ENCODE measurements at places on chromosomes 2 and 18.

GRCh38 chr2:238465487-238466242 is 38.9 kb downstream of the ASB1 start:
- DNase-seq = no peak

DNA sequence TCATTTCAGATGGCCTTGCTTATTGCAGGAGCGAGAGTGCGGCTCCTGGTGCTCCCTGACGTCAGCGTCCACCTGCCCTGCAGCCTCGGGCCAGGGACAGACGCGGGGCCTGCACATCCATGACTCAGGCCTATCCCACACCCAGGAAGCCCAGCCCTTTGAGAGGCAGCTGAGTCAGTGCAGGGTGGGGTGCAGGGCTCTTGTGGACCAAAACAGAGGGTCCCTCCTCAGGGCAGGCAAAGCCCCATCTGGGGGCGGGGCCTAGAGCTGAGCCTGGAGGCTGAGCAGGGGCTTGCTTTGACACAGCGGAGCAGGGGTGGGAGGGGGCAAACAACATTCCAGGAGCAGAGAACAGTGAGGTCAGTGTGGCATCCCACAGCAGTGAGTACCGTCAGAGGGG is 7.7 kb upstream of the ARHGEF4 start:
- DNase-seq = no peak

GRCh38 chr18:12420821-12421421 is 13.2 kb downstream of the PRELID3A start:
- DNase-seq = no peak

DNA sequence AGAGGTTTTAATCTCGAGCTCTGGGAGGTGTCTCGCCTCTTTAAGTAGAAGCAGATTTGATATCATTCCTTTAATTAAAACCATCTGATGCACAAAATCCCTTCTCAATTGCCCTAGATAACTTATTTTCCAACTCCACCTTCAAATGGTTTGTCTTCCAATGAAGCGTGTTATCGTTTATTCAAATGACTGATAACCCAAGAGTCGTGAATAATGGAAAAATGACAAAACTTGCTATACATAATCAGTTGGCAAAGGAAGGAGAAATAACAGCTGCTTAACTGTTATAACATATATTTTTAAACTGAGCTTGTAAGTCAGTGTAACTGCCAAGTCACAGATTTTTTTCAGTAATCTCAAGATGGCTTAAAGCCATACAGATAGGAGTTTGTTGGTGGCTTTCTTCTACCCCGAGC is 144.6 kb downstream of the QPCT start:
- no peak for DNase-seq

- no peak for DNase-seq
These were observed 290.0 kb downstream of the CYP26B1 start for GRCh38 chr2:71857636-71858035.

DNA sequence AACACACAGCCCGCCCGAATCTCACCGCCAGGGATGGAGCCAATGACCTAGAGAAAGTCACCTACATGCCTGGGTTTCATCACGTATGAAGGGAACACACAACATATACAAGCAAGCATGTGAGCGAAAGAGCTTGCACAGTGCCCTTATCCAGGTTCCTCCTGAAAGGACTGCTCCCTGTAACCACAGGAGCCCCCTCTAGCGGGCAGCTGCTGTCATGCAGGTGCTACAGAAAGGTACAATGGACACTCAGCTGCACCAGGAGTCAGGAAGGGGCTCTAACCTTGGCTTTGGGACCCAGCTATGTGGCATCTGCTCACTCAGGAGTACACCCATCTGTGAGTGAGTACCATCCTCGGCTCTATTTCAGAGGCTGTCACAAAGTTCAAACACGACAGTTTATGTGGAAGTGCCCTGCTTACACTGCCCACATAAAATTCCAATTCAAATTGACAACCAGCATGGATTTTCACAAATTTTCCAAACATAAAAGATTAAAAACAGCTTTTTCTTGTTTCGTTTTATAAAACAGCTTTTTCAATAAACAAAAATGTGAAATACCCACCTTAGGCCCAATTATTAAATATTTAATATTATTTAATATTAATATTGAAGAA is 3.5 kb downstream of the NDUFA10 start:
- peak; percentile 28 for DNase-seq

DNA sequence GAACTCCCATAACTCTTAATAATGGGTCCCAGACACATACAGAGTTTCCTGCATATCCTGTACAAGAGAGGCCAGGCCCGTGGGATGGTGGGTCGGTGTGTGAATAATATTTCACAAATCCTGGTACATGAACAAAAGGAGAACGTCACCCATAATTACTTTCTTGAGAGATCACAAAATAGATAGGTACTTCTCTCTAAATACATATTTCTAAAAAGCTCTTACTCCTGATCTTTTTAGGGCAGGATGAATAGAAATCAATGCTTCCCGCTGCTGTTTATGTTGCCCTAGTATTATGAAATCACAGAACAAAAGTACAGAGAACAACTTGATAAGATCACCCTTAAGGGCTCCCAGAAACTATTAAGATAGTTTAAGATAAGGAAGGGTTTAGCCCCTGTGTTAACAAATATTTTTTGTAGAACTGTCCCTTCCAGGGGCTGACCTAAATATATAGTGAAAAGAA is 5.4 kb downstream of the IRS1 start:
- no peak for DNase-seq

DNA sequence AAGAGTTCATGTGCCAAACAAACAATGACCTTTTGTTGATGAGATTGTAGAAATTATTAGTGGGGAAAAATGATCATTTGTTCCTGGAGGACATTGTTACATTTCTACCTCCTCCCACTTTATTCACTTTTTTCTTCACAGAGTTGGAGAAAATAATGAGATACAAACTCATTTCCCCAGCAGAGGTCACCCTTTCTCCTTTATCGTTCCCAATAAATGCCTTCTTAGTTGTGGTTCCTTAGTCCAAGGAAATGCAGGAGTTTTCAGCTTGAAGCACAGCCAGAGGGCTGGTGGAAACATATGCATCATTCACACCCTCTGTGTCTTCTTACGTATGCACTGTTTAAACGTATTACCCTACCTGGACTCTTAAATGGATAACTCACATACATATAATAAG is 108.8 kb downstream of the SLC4A3 start:
- DNase-seq = no peak

- DNase-seq = no peak
These were observed 164.5 kb downstream of the PMAIP1 start for GRCh38 chr18:60064271-60064670.

- no peak for DNase-seq
These were observed 102.2 kb upstream of the FZD5 start for GRCh38 chr2:207871911-207872310.

DNA sequence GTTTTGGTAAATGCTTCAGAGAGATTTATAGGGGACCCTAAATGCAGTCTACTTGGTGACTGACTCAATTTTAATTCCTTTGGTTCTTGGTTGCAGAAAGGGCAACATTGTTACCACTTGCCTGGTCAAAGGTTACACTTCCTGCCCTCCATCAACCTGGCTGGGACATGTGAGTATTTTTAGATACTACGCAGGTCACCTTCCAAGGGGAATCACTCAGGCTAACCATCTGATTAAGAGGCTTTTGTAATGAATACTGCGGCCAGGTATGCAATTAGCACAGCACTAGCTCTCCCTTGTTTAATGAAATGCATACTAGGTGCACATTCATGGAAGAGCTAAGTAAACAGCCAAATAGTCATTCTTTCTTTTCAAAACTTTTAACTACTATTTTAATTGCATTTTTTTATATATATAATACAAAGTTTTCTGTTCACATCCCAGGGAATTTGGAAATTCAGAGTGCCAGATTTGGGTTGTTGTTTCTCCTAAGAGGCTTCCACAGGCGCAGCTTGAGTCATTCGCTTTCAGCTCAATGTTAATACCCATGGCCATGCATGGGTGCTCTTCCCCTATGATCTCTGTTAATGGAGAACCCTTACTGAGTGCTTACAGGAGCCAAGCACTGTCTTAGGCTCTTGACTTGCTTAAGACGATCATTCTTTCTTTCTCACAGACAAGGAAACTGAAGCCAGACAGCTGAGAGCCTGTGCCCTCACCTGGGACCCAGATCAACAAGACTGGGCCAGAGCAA is 152.2 kb downstream of the MTX2 start:
- DNase-seq = no peak

- DNase-seq = no peak
These were observed 198.0 kb upstream of the NCKAP5 start for GRCh38 chr2:133766164-133766832.

- DNase-seq = no peak
These were observed 10.7 kb downstream of the C2orf80 start for GRCh38 chr2:208179028-208179609.

DNA sequence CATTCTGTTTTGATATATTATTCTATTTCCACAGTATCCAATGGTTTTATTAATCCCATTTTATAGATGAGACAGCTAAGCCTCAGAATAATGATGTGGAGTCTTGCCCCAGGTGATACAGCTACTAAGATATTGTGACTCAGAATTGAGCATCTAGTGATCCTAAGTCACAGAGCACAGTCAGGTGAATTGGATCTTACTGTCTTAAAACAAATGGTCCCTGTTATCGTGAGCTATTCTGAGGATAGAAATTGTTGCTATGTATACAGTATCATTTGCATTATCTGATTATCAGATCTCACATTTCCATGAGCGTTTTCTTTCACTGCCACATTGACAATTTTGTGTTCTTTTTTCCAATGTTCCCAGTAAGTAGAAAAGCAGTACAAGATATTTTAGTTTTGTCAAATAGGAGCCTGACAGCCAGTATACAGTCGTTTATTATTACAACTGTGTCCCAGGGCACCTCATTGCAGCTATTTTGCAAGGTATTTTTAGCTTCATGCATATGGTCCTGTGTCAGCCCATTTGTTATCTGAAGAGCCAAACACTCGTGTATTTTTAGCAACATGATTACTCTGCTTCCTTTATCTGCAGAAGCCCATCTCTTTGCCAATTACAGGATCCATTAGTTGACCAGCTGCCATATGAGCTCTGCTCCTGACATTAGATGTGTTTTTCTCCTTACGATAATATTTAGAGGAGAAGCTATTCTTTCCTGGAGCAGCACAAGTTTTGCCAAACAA is 25.1 kb upstream of the SGPP2 start:
- DNase-seq = no peak

GRCh38 chr2:218719457-218719856 is 8.8 kb downstream of the TTLL4 start:
- no peak for DNase-seq

DNA sequence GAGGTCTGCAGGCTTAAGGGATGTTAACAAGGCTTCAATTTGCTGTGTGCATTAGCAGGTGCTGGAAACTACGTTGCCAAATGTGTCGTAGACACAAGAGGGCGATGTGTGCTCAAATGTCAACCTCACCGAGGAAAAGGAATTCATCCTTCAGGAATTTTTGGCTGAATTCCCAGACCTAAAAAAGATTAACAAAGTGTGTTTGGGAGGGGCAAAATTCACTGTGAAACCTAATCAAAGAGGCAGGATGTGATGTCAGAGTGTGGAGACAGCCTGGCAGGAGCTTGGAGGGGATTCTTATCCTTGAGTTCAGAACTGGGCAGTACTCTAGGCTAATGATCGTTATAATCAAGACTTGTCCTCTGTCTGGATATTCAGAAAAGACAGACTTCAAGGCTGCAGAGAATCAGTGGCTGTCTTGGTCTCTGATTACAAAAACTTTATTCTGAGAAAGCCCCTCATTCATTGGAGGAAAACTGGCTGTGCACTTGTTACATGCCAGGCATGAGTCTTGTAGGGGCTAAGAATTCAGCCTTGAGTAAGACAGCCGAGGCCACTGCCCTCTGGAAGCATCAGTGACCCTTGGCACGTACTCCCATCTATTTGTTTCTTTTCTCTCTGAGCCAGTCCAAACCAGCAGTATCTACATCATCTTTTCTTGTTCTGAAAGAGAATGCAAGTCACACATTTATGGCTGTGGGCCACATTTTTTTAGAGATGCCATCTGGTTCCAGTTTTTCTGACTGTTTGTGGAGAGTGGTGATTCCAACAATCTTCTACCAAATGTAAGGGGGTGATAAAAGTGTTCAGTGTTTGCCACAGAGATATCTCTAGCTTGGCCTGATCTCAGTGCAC is 18.7 kb upstream of the SCYGR1 start:
- no peak for DNase-seq

DNA sequence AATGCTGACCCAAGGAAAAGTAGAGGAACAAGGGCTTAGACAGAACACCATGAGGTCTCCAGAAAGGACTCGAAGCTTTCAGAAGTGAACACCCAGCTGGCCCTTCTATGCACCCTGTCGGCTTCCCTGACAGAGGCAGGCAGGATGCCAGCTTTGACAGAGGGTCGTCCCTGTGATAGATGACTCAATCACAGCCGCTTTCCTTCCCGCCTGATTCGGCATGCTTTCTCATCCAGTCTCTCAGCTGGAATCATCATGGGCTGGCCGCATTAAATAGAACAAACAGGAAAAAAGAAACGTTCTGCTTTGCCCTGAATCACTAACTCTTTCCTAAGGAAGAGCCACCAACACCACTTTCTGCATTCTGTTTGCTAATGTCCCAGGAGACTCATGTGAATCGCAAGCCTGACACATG is 140.3 kb upstream of the RAB12 start:
- no peak for DNase-seq

GRCh38 chr18:11906176-11906575 is 1.9 kb downstream of the MPPE1 start:
- DNase-seq = no peak

GRCh38 chr18:50986360-50987087 is 18.7 kb downstream of the ELAC1 start:
- DNase-seq = no peak

DNA sequence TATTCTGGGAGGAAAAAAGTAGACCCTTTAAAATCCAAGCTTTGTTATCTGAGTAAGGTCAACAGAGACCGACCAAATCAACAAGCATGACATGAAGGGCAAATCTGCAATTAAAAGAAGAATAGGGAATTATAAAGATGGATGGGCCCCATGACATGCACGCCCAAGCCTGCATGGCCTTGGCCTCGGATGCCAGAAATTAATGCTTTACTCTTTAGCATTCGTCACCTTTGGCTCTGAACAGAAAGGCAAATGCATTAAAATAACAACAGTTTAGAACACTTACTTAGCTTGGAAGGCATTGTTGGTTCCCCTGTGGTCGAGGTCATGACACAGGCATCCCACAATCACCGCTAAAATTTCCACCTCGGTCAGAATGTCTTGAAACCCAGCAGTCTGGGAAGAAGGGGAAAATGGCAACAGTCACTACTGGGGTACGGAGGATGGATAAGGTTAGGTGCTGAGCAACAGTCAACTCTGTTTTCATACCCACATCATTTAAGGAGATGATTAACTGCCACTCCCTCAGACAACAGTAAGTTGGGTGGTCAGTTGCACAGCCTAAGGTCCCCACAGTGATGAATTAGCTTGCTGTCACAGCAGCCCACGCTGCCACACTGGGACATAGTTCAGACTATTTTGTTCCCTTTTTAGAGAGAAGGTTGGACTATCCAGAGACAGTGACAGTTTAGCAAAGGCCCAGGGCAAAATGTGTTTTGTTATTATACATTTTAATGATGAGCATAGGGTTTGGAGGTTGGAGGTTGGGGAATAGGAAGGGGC is 319.1 kb downstream of the AGPS start:
- no peak for DNase-seq
